ENCODE measurements at places on chromosomes 7 and 10.
A peak's percentile ranks its signal among the peaks of the same experiment; 100 is the strongest.

GRCh38 chr10:78964952-78965633, 103.7 kb upstream of the ZMIZ1 start:
- peak; percentile 71 for DNase-seq

- DNase-seq, result no peak
These were observed 130.2 kb downstream of the GPR37 start for GRCh38 chr7:124635416-124635815.

DNA sequence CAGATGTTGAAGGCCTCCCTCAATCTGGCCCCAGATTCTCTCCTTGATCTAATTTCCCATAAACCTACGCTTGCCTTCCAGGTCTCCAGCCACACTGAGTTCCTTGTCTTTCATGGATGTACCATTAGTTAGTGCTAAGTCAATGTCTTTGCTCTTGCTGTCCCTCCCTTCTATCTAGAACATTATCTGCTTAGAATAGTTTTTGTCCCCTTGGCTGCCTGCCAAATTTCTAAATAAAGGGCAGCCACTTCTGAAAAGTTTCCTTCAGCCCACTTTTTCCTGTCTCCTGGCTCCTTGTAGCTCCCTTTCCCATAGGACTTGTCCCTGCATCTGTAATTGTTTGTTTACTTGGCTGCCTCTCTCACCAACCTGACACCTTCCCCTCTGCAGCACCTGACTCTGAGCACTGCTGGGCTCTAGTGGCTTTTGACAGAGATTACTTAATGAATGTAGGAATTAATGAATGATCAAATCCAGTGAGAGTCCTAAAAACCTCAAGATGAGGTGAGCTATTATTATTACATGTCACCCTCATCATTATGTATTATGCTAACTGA, 58.3 kb downstream of the CXCL12 start:
- DNase-seq, result no peak

GRCh38 chr10:121627876-121628581, 29.8 kb upstream of the FGFR2 start:
- no peak for DNase-seq

DNA sequence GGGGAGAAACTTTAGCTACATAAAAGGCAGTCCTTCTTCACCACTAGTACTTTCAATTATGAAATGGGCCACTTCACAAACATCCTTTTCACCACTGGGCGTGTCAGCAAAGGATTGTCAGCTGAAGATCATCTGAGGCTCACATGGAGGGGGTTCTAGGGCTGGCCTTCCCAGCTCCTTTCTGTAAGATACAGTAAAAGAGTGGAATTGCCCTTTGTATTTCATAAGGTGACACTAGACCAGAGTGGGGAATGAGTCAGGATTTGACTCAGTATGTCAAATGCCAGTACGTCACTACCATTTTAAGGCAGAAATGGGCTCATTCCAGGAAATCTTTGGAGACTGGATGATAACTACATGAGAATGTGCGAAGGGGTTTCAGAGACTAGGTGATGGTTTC, 21.2 kb upstream of the BLOC1S2 start:
- no peak for DNase-seq

DNA sequence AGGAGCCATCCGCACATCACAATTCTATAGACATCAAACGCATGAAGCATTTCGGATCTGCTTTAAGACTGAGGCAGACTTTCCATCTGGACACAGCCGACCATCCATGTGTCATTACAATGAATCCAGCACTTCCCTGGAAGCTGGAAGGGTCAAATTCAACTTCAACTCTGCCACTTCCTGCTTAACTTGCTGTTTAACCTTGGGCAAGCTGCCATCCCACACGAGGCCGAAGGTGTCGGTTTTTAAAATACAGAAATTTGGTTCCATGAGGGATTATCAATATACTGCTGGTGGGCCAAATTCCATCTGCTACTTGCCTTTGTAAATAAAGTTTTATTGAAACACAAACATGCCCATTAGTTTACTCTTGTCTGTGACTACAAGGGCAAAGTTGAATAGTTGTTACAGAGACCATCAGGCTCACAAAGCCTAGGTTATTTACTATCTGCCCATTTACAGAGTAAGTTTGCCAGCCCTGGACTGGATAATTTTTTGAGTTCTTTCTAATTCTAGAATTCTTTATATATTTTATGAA, 134.6 kb downstream of the FAM204A start:
- DNase-seq, result no peak

All from neural crest cell (in vitro differentiated cells).